Mesothelial cell of epicardium (in vitro differentiated cells): ENCODE measurements at places on chromosomes 5 and 9. TPM values are rescaled to one million over a fixed set of nuclear protein-coding genes. Genes with fewer than 3 reads are reported as not detected.

SPATA31D4 gene
- total RNA-seq: not detected in 3 replicates

NEURL1B gene
- 10.9 to 11.8 TPM (median 11.7 TPM) in 3 replicates for total RNA-seq

LCN1 gene
- not detected in 3 replicates for total RNA-seq

DNA sequence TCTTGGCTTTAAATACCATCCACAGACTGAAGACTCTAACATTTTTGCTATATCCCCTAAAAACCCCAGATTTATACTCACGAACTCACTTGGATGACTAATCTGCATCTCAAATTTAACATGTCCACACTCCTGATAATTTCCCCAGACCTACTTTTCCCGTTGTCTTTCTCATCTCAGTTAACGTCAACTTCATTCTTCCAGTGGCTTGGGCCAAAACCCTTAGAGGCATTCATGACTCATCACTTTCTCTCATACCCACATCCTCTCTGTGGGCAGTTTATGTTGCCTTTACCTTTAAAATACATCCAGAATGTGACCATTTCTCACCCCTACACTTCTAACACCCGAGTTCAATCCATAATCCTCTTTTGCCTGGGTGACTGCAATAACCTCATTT lies 96.7 kb downstream of the EDIL3 start:
- no peak overlapping the region for H3K4me3 ChIP-seq
- H3K4me1 ChIP-seq: peaks cover 45% of the 10 kb centered on the region
- H3K27ac ChIP-seq: peak overlapping the region; percentile 52
- H3K27me3 ChIP-seq: no peaks in the 10 kb centered on the region

GRCh38 chr9:109600142-109600541 lies 102.0 kb upstream of the PTPN3 start:
- no peak overlapping the region for H3K27ac ChIP-seq
- peaks cover 3% of the 10 kb centered on the region for H3K27me3 ChIP-seq
- H3K4me1 ChIP-seq: peaks cover 3% of the 10 kb centered on the region
- no peaks in the 10 kb centered on the region for H3K36me3 ChIP-seq
- no peak overlapping the region for H3K4me3 ChIP-seq

- peaks cover 19% of the 10 kb centered on the region for H3K4me1 ChIP-seq
- peaks cover 16% of the 10 kb centered on the region for H3K36me3 ChIP-seq
- no peaks in the 10 kb centered on the region for H3K27me3 ChIP-seq
- DNase-seq: no peak
These were observed 2.2 kb upstream of the CEL start for GRCh38 chr9:133059623-133060022.

- no peaks in the 10 kb centered on the region for H3K36me3 ChIP-seq
- DNase-seq: no peak
- peaks cover 4% of the 10 kb centered on the region for H3K4me1 ChIP-seq
- no peak overlapping the region for H3K4me3 ChIP-seq
These were observed 98.8 kb upstream of the NR4A3 start for GRCh38 chr9:99722877-99723276.

GRCh38 chr9:35619800-35620158 lies 1.6 kb upstream of the CD72 start:
- DNase-seq: no peak
- no peak overlapping the region for H3K4me3 ChIP-seq
- no peaks in the 10 kb centered on the region for H3K36me3 ChIP-seq

DNA sequence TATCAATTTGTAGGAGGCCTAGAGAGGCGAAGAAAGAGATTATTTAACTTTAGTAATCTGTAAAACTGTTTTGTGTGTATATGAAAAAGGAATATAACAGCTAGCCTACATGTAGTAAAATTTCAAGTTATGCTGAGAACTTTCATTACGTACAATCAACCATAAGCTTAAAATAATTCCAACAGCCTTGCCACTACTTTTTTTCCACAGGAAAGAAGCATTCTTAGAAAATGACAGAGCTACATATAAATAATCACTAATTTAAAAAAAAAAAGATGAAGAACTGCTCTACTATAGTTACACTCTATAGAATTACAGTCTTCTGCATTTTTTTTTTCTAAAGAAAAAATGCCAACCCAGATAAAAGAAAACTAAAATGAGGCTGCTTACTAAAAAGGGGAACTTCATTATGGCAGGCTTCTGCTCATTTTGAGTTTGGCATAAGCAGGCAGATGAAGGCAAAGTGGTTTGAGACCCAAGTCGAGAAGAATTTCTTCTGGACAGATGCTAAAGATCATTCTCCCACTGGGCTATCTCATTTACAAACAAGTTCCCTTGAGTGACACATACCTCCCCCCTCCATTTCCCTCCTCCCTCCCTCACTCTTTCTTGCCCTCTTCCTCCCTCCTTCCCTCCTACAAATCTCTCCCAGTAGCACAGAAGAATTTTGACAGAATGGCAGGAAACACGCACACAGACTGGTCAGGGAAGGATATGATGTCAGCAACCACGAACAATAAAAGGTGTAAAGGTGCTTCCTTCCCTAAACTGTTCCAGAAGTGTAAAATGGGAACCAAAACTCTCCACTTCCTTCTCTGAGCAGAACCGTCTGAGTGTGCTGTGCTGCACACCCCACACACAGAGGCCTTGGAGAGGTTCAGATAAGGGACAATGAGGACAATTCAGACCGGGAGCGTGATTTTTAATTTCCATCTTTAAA lies 56.1 kb downstream of the MEF2C start:
- H3K27ac ChIP-seq: no peak overlapping the region
- no peak overlapping the region for H3K4me3 ChIP-seq
- no peaks in the 10 kb centered on the region for H3K27me3 ChIP-seq
- H3K4me1 ChIP-seq: peaks cover 28% of the 10 kb centered on the region
- DNase-seq: no peak
- no peaks in the 10 kb centered on the region for H3K36me3 ChIP-seq
